ENCODE measurements at places on chromosomes 7 and 10.

GRCh38 chr10:17626656-17627055 is 9.5 kb upstream of the HACD1 start:
- DNase-seq: no peak

DNA sequence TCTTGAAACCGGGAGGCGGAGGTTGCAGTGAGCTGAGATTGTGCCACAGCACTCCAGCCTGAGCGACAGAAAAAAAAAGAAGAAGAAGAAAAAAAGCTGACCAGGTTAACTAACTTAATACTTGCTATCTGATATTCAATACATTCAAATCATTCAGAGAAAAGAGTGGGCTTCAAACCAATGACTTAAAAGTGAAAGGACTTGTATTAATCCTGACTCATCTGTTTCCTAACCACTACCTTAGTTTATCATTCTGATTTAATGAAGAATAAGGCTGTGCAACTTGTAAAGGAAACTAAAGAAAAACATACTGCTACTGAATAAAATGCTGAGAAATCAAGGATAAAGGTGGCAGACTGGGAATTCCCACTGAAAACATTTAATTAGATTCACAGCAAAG is 128.4 kb downstream of the NRBF2 start:
- DNase-seq: no peak

DNA sequence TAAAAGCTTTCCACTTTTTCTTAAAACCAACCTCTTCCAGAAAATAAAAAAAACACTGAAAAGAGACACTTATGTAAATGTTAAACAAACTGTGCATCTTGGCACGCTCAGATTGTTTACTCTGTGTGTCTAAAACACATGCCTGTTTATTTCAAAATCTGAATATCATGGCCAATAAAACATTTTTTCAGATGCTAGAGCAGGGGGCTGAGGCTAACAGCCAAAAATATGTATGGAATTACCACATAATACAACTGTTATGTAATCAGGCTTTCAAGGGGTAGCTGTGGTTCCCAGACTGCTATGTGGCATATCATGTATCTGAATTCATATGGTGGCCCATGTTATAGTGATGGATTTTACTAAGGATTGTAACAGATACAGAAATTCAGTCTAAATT is 130.4 kb downstream of the HIBADH start:
- no peak for DNase-seq

DNA sequence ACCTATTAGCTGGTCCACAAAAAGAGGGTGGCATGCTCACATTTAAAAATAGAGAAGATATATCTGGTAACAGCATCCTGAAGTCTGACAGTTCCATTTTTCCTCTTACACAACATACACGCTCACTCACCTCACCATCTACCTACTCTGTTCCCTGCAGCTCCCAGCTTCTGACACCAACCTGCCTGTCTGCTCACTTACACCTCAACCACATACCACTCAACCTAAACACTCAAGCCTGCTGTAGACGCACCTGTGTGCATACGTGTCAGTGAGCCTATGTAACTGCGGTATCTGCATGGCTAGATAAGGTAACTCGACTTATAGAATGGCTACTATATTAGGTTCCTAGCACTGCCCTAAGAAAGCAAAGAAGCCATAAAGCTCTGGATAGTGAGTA is 174.9 kb downstream of the DGKI start:
- no peak for DNase-seq

GRCh38 chr10:4704034-4704545 is 121.9 kb upstream of the AKR1E2 start:
- DNase-seq: no peak

GRCh38 chr10:90591629-90592028 is 266.2 kb downstream of the HTR7 start:
- DNase-seq: no peak

- DNase-seq: no peak
Observed at GRCh38 chr7:38594949-38595348, 36.2 kb downstream of the AMPH start.

GRCh38 chr7:111841596-111842205 is 279.4 kb upstream of the IMMP2L start:
- DNase-seq: no peak

DNA sequence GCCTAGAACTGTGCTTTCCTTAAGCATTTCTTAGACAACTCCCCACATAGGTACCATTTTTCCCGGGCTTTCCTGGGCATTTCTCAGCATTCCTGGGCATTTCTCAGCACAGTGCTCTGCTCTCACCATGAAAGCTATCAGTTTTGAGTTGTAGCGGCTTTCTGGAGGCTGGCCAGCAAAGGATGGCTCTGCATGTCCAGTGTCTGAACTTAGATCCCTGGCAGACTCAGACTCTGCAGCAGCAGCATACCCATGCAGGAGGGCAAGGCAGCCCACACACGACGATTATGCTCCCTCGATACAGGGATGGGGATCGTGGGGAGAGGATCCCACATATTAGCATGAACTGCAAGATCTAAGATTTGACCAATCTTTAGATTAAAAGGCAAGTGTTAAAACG is 248.9 kb upstream of the MKI67 start:
- DNase-seq: no peak

- no peak for DNase-seq
Observed at GRCh38 chr10:62170732-62171131, 97.9 kb downstream of the RTKN2 start.

DNA sequence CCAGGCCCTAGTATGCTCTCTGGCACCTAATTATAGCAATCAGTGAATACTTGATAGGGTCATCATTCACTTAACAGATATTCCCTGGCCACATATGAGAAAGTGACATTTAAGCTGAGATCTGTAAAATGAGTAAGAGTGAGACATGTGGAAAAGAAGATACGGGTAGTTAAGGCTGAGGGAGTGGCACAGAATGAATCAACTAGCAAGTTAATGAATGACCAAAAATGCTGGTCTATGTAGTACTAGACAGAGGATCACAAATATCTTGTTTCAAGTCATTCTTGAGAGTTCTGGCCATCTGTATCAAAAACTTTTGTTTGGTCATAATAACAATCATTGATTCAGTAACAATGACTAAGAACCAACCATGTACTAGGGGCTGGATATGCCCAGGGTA is 954.9 kb downstream of the CNTNAP2 start:
- DNase-seq: no peak

- no peak for DNase-seq
Observed at GRCh38 chr7:70237831-70238575, 639.7 kb downstream of the AUTS2 start.

- DNase-seq: no peak
Observed at GRCh38 chr10:110947061-110947595, 27.7 kb downstream of the SHOC2 start.

GRCh38 chr7:21076574-21076973 is 289.9 kb upstream of the SP8 start:
- peak; percentile 9 for DNase-seq
